ENCODE measurements at places on chromosomes 3 and 15.

GRCh38 chr15:57122080-57122840 is 203.8 kb downstream of the TCF12 start:
- no peak for DNase-seq

DNA sequence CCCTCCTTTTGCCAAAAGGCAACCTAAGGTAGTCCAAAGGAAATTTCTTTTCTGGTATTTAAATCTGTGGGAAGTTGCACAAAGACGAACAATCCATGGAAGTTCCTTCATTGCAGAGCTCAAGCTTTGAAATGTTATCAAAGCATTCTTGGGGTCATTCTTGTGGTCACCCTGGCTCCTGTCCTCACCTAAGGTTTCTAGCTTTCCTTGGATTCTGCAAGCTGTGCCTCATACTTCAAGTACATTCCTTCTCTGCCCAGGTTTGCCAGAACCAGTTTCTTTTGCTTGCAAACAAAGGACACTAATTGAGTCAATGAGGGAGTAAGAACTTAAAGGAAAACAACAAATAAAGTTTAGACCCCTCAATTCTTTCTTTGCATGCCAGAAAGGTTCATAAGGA is 329.8 kb upstream of the PDZRN3 start:
- DNase-seq: no peak

DNA sequence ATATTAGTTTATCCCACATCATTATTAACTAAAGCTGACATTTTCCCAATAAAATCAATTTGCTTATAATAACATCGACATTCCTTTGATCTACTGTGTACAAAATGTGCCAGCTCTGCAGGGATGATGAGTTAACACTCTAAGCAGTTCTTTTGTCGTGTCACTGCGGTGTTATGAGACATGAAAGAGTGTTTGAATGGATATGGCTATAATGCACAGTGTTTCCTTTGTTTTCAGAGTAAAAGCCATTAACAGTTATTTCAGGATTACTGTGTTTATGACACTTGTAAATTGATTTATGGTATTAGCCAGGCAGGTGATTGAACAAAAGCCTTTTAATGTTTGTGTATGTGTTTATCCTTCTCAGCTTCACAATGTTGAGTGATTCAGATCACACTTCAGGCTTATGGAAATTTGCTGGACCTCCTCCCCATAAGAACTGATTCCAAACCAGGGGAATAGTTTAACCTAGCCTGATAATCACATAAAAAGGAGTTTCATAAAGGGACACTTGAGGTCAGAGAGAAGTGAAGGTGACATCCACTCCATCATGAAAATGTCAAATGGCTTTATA is 115.7 kb downstream of the CHL1 start:
- DNase-seq: no peak

DNA sequence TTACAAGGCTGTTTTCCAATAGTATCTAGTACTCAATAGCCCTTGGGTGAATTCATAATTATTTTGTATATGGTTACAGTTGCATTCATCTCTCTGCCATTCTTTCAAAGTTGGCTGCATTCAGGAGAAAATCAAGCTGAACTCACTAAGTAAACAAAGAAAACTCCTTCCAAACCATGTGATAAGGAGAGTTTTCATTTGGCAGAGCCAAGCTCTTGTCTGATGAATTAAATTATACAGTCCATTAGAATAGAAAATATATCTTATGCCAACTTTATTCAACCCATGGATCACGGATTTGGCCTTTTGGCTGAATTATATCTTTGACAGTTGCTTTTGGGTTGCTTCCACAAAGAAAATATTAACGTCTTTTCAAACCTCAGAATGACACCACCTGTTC is 272.3 kb upstream of the ROBO1 start:
- DNase-seq: no peak

DNA sequence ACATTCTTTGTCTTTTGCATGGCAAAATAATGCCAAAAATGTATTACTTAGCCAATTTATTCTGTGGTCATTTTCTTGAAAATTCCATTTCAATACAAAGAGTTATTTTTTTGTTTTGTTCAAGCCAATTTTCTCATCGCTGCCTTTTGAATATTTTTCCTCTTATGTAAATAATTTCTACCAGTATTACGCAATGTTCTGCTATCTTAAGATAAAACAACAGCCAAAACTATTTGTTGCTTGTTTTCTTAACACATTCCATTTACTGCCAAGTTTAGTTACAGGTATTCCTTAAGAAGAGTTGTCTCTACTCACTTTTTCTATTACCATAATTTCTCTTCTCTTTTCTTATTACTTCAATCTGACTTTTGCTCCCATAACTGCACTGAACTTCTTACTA is 163.1 kb downstream of the ROBO1 start:
- DNase-seq: no peak

GRCh38 chr3:98809557-98809956 is 46.4 kb downstream of the ST3GAL6 start:
- no peak for DNase-seq

DNA sequence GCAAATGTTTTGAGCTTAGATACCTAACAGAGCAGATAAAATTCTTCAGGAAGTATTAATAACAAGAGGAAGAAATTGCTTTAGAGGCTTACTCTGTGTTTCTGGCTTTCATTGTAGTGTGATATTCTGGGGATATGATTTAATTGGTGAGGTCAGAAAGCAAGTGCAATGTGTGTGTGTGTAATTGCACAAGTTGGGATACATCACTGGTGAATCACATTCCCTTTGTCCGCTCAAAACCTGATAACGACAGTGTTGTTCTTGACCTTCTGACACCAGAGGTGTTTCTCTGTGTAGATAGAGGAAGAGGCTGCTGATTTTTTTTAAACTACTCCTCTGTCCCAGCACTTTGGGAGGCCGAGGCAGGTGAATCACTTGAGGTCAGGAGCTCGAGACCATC is 161.1 kb downstream of the CACNA2D3 start:
- no peak for DNase-seq

All from stimulated activated naive CD8-positive, alpha-beta T cell treated with anti-CD3 and anti-CD28 coated beads, Interleukin-15, Interleukin-2, amounts not matched to agents 100 U/mL and 50 U/mL, for 24 hours (primary cell).